NCI-H1105 (cell line): ENCODE measurements at places on chromosomes 3 and 15.

GRCh38 chr15:86877171-86877631 lies 797.5 kb downstream of the AGBL1 start:
- no peak for DNase-seq

GRCh38 chr15:87752250-87752951 lies 504.1 kb downstream of the NTRK3 start:
- peak; percentile 4 for DNase-seq

DNA sequence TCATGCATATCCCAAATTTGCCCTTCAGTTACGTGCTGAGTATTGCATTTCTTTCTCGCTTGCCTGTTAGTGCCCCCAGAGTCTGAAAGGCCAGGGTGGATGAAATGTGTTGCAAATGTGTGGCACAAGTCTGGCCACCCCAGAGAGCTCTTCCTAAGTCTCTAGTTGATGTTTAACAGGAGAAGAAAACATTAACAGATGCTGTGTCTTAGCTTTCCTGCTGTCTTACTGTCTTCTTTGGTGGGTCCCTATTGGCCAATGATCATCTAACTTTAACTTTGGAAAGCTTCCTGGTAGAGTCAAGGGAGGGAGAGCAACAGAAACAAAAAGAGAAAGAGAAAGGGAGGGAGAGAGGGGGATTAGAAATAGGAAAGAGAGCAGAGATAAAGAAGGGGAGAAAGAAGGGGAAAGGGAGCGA lies 76.7 kb upstream of the P3H2 start:
- DNase-seq: no peak

DNA sequence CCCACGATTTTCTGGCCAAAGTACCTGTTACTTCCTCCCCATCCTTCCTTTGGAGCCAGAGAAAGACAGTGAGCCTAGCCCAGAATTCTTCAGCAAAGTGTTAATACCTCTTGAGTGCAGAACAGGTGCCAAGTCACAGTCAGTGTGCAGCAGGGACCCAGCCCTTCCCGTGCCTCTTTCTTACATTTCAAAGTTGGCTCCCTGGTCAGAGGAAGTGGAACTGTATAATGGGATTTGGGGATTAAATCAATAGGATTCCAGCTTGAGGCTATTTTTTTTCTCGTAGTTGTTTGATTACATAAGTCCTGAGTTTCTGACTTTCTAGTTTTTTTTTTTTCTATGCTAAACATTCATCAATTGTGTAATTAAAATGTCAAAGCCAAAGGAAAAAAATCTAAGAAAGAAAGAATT lies 52.6 kb upstream of the ABHD10 start:
- DNase-seq: no peak

- no peak for DNase-seq
Measured at GRCh38 chr3:60552581-60552980, 698.7 kb downstream of the FHIT start.

DNA sequence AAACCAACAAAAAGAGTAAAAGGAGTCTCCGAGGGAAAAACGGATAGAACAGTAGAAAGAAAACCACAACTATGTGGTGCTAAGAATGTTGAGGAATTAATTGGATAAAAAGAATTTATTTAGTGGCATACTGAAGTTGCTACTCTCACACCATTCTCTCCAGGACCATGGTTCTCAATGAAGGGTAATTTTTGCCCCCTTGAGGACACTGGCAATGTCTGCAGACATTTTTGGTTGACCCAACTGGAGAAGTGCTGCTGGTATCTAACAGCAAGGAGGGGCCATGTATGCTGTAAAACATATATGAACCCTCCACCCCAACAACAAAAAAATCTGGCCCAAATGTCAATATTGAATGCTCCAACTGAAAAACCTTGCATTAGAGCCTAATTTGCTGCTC lies 85.9 kb upstream of the CSPG5 start:
- no peak for DNase-seq

- DNase-seq: no peak
Measured at GRCh38 chr3:53169045-53169831, 8.2 kb downstream of the PRKCD start.

DNA sequence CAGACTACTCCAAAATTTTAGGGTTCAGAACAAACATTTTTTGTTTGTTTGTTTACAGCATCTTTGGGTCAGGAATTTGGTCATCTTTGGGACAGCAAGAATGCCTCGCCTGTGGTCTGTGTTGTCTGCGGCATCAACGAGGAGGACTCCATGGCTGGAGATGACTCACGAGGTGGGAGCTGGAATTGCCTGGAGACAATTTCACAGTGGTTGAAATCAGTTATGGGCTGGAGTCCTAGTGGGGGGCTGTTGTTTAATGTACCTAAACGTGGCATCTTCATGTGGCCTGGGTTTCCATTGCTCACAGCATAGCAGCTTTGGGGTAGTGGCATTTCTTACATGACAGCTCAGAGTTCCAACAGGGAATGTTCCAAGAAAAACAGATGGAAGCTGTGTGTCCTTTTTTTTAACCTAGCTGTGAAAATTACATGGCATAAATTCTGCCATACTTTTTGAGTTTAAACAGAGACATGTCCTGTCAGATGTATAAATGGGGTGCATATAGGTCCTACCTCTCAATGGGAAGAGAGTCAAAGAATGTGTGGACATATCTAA lies 507.3 kb upstream of the CBLB start:
- DNase-seq: no peak

- no peak for DNase-seq
Measured at GRCh38 chr15:51202783-51203182, 108.1 kb upstream of the TNFAIP8L3 start.

GRCh38 chr15:62844564-62845240 lies 197.8 kb upstream of the TPM1 start:
- DNase-seq: no peak

- no peak for DNase-seq
Measured at GRCh38 chr15:78437107-78437761, 782 bp upstream of the IREB2 start.

DNA sequence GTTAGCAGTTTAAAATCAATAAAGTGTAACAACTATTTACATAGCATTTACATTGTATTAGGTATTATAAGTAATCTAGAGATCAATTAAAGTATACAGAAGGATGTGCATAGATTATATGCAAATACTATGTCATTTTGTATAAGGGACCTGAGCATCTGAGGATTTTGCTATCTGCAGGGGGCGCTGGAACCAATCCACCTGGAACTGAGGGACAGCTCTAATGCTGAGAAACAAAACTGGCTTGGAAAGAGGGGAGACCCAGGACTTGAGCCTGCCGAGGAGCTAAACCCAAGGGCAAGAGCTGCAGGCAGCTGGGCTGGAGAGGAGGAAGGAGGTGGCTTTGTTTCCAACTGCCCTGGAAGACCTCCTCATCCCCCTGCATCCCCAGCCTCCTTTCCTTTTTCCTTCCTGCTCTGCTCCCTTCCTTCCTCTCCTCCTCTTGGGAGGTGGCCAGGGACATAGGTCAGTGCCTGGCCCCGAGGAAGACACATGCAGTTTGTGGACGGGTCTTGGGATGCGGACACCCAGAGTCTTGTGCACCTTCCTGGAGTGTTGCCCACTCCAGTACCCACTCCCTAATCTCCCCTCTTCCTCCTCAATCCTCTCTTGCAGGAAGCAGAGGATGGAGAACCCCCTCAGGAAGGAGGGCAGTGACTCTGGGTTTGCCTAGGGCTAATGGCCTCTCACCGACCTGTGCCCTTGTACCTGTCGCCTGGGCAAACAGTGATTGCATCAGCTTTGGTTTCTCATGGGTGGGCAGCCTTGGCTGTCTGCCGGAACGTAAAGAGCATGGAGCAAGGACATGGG lies 825 bp upstream of the RTP3 start:
- DNase-seq: no peak

DNA sequence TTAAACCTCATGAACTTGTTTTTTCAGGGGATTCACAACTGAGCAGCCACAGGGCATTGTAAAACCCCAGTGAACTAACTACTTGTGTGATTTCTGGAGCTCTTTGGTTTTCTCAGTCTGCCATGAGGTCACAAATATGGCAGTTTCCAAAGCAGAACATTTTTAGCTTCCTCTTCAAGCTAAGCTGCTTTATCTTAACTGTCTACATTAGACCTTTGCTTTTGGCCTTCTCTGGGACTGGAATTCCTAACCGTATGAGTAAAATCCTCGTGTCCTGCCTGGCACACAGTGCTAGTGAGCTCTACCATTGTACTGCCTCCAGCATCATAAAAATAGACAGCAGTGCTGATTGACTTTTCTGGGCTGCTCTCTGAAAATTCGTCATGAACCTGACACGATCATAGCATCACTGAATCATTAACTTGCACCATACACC lies 22.1 kb downstream of the CDIN1 start:
- no peak for DNase-seq

GRCh38 chr3:157531301-157531660 lies 28.1 kb upstream of the VEPH1 start:
- DNase-seq: no peak

- no peak for DNase-seq
Measured at GRCh38 chr15:100191161-100191560, 150.6 kb downstream of the ADAMTS17 start.

DNA sequence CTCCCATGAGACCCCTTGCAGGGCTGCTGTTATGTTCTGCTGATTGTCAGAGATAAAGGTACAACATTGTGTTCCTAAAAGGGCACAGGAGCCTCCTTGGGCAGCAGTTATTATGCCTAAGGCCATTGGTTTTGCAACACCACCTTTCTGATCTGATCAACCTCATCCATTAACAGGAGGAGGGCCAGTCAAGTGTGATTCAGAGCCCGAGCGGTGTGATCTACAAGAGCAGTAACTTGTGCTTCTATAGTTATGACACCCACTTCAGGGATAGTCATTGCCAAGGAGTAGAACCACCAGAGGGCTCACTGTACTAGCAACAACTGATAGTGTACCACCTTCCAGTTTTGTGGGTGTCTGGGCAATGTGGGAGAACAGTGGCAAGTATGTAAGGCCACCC lies 1457.9 kb upstream of the CADM2 start:
- DNase-seq: no peak

GRCh38 chr15:98738689-98739401 lies 90.5 kb downstream of the IGF1R start:
- DNase-seq: no peak

GRCh38 chr3:15387735-15388134 lies 39.6 kb downstream of the METTL6 start:
- no peak for DNase-seq

- DNase-seq: no peak
Measured at GRCh38 chr15:90203473-90203872, 2.3 kb downstream of the SEMA4B start.

GRCh38 chr15:85356276-85356675 lies 24.1 kb upstream of the AKAP13 start:
- DNase-seq: no peak

DNA sequence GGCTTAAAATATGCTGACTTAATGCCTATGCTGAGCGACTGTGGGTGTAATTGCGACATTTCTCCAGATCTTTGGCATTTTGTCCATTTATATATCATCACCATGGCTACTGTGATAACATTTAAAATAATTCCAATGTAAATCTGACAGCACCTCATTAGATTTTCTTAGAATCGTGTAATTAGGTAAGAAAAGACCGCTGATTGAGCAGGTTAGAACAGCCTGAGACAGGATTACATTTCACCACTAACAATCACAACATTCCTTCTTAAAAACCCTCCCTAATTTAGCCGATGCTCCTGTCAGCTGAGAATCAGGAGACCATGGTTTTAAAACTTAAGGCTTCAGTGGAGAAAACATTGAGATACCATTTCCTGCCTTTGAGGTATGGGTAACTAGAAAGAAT lies 455.3 kb upstream of the PDZRN3 start:
- no peak for DNase-seq

GRCh38 chr3:134362221-134362620 lies 12.0 kb downstream of the AMOTL2 start:
- DNase-seq: no peak

DNA sequence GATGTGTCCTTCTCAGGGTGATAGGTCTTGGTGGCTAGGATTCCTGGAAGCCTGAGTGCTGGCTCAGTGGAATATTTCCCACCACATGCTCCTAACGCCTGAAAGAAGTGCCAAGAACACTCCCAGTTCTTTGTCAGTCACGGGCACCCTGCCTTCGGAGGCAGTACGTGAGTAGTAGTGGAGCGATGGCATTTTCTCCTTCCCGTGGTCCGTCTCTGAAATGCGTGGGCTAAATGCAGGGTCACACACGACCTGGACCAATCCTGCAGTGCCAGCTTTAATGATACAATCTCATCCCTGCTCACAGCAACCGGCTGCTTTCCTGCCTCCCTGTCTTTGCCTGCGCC lies 14.5 kb downstream of the H1-8 start:
- DNase-seq: no peak

- no peak for DNase-seq
Measured at GRCh38 chr3:165983284-165983683, 146.1 kb upstream of the BCHE start.

GRCh38 chr3:77234004-77234403 lies 194.1 kb downstream of the ROBO2 start:
- DNase-seq: no peak

GRCh38 chr3:150754896-150755295 lies 8.1 kb downstream of the SIAH2 start:
- DNase-seq: no peak

DNA sequence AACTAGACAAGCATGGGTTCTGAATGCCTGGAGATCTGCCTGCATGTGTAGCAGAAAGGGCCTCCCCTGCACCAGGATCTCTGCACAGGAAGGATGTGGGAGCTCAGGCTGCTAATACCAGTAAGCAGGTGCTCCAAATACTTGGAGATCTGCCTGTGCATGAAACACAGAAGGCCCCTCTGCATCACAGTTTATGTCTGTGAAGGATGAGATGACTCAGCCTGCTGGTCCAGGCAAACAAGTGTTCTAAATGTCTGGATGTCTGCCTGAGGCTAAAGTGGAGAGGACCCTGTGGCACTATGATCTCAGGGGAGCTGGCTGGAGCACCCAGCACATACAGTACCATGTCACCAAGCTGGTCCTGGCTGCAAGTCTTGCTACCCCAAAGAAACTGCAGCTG lies 678.8 kb downstream of the MCTP2 start:
- DNase-seq: no peak

- no peak for DNase-seq
Measured at GRCh38 chr3:138400651-138401070, 33.8 kb upstream of the ESYT3 start.

DNA sequence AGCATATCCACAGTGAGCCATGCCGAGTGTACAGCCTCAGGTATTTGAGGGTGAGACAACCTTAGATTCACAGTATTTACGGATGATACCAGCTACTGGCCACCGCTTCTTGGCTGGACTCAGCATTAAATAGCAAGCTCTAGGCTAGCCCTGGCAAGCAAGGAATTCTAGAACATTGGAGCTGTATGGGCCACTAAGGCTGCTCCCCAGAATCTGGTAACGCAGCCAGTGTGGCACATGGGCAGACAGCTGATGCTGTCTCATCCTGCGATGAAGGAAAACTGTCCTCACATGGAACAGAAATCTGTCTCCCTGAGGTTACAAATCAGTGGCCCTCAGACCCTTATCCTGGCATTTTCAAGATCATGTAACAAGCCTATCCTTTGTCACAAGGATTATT lies 57.6 kb upstream of the RGMA start:
- DNase-seq: no peak

DNA sequence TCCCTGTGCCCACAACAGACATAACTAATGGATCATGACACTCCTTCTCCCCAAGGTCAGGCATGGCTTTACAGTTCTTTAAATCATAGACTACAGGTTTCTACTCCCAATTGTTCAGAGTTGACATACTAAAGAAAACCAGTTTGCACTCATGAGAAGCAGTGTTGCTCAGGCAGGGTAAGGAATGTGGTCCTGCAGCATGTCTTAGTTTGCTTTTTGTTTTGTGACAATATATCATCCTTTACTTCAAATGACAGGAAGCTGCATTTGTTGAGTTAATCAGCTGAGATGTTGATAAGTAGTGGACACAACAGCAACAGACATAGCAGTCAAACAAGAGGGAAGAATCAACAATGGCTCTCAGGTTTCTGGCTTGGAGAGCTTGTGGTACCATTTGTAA lies 267.5 kb downstream of the SLCO3A1 start:
- DNase-seq: no peak
